ENCODE measurements at places on chromosomes 6 and 20.

DNA sequence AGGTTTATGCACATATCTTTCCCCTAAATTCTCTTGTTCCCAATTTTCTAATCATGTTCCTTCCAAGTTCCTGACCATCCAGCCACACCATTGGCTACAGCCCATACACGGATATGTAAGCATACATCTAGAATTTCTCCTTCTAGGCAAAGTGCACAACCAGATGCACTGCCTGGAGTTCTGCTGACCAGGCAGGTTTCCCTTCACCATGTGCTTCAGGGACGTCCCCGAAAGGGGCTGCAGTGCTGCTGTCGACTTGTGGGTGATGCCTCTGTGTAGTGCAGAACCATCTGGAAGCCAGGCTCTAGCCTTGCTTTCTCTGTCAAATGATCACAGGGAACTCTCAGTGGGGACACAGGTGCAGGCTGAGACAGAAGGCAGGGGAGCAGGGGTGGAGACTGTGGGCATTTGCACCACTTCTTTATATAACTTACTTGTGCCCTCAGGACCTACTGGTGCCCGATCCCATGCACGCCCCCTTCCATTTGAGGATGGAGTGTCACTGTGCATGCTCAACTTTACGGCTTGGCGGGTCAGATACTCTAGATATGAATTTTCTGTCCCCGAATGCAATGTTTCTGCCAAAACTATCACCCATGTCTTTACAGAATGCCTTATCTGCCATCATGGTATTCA, 37.5 kb upstream of the SMOC2 start:
- no peak for DNase-seq

GRCh38 chr6:111848262-111848812, 24.9 kb downstream of the FYN start:
- DNase-seq = no peak

- peak; percentile 9 for DNase-seq
These were observed 381 bp downstream of the MAP3K7 start for GRCh38 chr6:90586546-90586835.

- DNase-seq = no peak
These were observed 388.2 kb downstream of the TBC1D32 start for GRCh38 chr6:120945905-120946594.

- DNase-seq = no peak
These were observed 64.9 kb upstream of the RREB1 start for GRCh38 chr6:7042654-7043545.

GRCh38 chr6:16533721-16534136, 227.5 kb downstream of the ATXN1 start:
- no peak for DNase-seq

DNA sequence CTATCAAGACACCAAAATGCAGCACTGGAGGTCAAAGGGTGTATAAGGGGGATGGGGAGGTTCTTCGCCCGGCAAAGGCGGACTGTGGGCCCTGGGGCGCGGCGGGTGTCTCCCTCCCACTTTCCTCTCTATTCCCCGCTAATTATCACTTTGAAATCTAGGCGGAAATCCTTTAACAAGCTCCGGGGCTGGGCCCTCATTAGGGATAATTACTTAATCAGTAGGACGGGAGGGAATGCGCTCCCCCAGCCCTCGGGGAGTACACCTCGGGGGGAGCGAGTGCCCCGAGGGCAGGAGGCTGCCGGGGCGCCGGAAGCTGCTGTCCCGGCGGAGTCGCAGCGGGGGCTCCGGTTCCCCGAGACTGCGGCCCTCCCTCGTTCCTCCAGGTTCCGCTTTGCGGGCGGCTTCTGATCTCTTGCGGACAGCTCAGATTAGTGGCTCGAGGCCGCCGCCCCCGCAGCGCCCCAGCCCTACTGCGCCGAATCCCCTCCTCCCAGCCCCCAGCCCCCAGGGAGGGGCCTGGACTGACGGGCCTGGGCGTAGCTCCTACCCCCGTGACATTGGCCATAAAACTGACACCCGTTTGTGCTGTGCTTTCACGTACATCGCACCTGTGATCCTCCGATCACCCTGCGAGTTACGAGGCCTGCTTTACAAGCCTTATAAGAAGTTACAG, 14.7 kb downstream of the MUCL3 start:
- no peak for DNase-seq

GRCh38 chr20:15862178-15862577, 711.1 kb downstream of the KIF16B start:
- no peak for DNase-seq

- no peak for DNase-seq
These were observed 76.4 kb downstream of the SSR1 start for GRCh38 chr6:7236306-7237209.

DNA sequence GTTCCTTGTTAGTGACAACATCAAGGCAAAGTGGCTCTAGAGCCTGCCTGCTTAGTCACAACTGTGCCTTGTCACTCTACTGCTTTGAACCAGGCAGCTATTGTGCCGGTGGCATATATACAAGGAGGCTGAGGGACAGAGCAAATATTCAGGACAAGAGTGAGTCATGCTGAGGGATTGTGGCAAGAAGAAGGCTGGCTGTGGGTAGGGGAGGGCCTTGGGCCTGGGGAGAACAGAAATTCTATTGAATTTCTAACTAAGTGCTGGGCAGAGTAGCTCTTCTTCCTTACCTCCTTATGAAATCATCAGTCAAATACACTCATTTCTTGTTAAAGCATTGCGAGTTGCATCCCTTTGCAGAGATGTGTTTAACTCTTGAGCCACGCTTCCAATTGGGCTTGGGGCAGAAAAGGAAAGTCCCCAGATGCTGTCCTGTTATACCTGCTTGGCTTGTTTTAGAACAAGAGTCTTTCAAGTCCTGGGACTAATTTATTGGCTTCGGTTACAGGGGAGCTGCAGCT, 59.7 kb downstream of the PFDN4 start:
- no peak for DNase-seq

- no peak for DNase-seq
These were observed 859.3 kb upstream of the FLRT3 start for GRCh38 chr20:15196547-15197255.

GRCh38 chr20:12036142-12036541, 118.4 kb downstream of the BTBD3 start:
- DNase-seq = no peak

DNA sequence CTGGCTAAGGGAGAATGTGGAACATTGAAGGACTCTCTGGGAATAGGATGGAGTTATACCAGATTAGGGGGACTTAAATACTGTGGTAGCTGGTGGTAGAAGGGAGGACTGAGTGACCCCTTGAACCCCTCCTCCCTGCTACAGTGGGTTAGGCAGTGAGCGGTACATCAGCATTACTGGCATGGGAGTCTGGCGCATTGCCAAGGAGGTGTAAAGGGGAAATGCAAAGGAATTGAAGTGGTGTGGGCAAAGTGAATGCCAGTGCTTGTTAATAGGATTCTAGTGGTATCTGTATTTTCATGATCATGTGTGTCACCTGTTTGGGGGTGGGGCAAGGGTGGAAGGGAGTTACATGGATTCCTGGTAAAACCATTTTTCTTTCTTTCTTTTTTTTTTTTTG, 60.1 kb downstream of the GFRA4 start:
- no peak for DNase-seq

GRCh38 chr20:46894579-46894958, at the start of gene EYA2:
TSS of gene EYA2 (plus strand) at chr20:46894843. CDS start at chr20:46990011, 95,168 bp downstream.
- DNase-seq = no peak

DNA sequence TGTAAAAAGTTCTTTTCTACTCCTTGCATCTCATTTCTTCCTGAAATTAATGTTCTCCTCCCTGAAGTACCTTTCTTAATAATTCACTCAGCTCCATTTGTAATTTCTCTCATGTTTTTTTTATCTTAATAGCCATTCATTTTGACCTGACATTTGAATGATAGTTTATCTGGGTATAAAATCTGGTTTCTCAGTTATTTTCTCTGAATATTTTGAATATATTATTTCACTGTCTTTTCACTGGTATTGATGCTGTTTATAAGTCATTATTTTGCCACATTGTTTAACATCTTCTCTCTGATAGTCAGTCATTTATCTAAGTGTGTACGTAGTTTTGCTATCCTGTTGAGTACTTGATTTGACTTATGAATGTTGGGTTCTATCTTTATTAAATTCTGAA, 68.8 kb upstream of the ARHGAP18 start:
- DNase-seq = no peak

- no peak for DNase-seq
These were observed 61.0 kb upstream of the NKAIN2 start for GRCh38 chr6:123742626-123743025.

DNA sequence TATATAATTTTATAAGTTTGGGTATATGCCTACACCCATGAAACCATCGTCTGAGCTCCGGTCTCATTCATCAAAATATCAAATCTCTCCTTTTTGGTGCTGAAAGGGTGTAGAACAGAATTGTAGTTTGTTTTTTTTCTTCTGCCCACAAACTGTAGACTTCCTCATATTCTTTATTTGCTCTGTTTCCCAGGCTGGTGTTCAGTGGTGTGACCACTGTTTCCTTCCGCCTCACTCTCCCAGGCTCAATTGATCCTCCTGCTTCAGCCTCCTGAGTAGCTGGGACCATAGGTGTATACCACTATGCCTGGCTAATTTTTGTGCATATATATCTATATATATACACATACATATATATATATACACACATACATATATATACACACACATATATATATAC, 139.6 kb upstream of the HCRTR2 start:
- DNase-seq = no peak

DNA sequence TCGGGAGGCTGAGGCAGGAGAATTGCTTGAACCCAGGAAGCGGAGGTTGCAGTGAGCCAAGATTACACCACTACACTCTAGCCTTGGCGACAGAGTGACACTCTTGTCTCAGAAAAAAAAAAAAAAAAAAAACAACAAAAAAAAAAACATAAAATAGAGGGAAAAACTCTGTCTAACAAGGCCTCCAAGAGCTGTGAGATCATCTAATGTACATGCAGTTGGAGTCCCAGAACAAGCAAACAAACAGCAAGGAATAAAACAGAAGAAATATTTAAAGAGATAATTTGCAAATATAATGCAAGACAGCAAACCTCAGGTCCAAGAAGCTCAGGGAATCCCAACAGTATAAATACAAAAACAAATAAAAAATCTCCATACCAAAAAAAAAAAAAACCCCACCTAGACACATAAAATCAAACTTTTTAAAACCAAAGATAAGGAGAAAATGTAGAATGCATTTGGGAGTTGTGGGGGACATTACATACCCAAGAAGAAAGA, 35.0 kb upstream of the CCR6 start:
- DNase-seq = no peak

DNA sequence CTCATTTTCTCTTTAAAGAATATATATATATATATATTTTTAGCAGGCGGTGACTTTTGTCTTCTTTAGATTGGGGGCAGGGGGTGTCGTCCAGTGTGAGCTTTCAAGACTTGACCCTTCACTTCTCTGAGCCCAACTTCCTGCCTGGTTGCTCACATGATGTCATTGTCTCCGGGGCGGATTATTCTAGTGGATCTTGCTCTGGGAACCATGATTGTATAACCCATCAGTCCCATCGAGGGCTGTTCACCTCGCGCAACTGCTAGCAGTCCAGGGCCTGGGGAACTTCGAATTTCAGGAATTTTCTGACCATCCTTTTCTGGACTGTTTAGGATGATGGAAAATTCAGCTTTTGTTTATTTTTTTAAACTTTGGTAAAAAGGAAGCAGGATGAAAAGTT, 1.0 kb downstream of the IGF2R start:
- DNase-seq = peak; percentile 83

- DNase-seq = no peak
These were observed 22.8 kb downstream of the FOXQ1 start for GRCh38 chr6:1334684-1335083.

DNA sequence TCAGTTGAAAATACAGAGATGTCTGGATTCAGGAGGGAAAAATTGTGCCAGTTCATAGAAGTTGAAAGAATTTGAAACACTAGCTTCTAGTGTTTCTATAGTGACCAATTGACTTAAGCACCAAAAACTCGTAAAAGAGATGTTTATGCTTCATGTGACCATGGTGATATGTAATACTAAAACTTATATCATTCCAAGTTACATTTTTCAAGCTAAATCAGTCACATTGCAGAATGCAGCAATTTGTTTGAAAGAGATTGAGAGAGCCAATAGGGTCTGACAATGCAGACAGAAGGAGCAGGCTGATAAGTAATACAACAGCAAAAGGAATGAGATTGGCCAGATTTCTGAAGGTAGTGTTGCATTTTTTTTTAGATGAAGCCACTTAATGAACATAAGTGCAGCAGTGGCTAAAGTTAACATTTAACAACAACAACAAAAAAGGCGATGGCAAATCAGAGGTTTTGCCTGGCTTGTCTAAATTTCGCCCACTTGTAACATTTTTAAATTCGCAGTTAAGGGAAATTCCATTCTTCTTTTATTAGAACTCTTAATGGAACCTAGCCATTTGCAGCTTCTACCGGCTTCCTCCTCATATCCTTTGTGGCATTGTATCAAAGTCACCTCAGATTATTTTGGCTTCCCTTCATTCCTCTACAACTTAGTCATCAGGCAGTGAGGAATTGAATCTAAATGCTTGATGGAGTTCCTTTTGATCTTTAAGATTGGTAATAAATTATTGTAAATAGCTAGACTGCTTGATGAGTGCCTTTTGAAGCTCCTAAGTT, 484.0 kb upstream of the SOX4 start:
- peak; percentile 51 for DNase-seq

- peak; percentile 94 for DNase-seq
These were observed 21.3 kb upstream of the HFE start for GRCh38 chr6:26065952-26066380.

- no peak for DNase-seq
These were observed 4.9 kb upstream of the ZFP57 start for GRCh38 chr6:29685718-29686326.

- no peak for DNase-seq
These were observed 64.4 kb upstream of the TMEM170B start for GRCh38 chr6:11473008-11473740.

DNA sequence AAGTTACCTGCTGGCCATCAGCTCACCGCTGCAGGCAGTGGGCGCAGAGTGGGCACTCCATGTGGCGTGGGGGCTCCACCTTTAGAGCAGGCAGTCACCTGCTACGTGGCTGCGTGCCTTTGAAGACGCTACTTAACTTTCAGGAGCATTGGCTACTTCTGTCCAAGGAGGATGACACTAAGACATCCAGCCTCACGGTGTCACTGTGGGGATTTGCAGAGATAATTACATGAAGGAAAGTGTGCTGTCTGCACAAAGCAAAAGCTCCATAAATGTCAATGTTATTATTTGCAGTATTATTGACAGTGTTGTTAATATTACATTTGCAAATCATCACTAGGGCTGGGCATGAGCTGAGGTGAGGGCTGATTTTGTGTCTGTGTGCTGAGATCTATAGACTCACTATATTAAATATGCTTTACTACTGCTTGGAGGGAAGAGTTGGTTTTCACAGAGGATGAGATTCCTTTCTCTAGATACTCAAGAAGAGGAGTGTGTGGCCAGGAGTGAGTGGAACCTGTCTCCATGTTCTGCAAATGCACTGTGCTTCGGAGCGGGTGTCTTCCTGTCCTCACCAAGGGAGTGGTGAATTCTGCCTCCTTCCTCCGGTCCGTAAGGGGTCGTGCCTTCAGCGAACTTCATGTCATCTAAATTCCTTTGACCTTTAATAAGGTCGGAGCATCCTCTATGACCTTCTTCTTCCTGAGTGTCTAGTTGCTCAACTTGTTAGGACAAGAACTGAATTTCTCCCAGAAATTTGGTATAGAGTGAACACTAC, 165.8 kb upstream of the SYNDIG1 start:
- DNase-seq = no peak

GRCh38 chr6:41262401-41262800, 24.1 kb downstream of the TREM1 start:
- DNase-seq = no peak
